Activated T-helper 1 cell treated with anti-CD3 and anti-CD28 coated beads, Interleukin-2, amount 50 U/mL, for 16 hours (primary cell): ENCODE measurements at places on chromosomes 4 and X.

DNA sequence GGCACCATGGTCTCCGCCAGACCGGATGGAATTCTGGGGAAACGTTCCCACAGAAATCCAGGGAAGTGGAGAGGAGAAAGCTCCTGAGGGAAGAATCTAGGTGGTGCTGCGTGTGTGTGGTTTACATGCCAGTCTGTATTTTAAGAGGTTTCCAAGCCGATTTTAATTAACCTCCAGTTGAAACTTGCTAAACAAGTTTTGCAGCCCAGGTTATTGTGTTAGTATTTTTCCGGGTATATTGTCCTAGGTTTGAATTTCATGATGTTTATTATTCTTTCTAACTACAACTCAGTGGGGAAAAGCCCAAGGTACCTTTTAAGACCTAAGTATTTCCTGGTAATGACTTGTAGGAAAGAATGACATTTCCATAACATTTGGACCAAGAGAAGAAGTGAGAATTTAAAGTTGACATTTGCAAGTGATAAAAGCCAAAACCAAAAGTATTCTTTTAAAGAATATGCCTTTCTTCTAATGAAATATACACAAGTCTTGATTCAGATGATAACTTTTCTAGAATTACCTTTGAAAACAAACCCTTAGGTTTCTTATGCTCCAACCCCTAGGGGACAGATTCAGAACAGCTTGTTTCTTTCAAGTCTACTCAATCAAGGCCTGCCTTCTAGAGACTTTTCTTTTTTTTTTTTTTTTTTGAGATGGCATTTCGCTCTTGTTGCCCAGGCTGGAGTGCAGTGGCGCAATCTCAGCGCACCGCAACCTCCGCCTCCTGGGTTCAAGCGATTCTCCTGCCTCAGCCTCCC is 14.6 kb downstream of the SAT1 start:
- no peak for DNase-seq

- DNase-seq: no peak
These were observed 752 bp downstream of the ERAS start for GRCh38 chrX:48826876-48827653.

DNA sequence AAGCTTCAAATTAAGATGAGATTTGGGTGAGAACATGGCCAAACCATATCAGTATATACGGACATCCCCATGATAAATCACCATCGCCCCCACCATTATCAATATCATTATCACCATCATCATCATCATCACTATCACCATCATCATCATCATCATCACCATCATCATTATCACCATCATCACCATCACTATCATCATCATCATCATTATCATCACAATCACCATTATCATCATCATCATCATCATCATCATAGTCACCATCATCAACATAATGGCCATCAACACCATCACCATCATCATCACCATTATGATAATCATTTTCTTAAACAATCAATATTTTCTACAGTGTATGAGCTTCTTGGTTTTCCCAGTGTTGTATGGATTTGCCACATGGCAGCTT is 360.9 kb downstream of the NLGN4X start:
- DNase-seq: no peak

DNA sequence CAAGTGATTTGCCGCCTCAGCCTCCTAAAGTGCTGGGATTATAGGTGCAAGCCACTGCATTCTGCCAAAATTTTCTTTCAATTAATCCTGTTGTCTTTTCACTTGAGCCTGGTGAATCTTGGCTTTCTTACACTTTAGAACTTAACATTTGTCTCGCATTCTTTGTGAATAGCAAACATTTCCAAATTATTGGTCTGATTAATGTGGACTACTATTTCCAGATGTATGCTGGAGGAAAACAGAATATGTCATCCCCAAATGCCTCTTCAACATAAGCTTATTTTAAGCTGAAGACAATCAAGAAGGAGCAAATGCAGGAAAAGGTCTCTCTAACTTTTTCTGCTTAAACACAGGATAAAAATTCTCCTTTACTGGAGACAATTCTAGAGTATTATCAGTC is 233.4 kb downstream of the PPP4R3C start:
- DNase-seq: no peak

- no peak for DNase-seq
These were observed 8.2 kb upstream of the ZRSR2 start for GRCh38 chrX:15781961-15782699.

GRCh38 chr4:157674699-157675098 is 454.2 kb downstream of the GRIA2 start:
- DNase-seq: no peak

- DNase-seq: no peak
These were observed 309.4 kb downstream of the PPP3CA start for GRCh38 chr4:101037938-101038413.

- DNase-seq: no peak
These were observed 36.2 kb downstream of the CT47B1 start for GRCh38 chrX:120839491-120839890.

GRCh38 chr4:185987961-185988627 is 80.9 kb upstream of the TLR3 start:
- DNase-seq: no peak
